ENCODE measurements at places on chromosomes 6 and 20. TPM values are rescaled to one million over a fixed set of nuclear protein-coding genes. Genes with fewer than 3 reads are reported as not detected.

DNA sequence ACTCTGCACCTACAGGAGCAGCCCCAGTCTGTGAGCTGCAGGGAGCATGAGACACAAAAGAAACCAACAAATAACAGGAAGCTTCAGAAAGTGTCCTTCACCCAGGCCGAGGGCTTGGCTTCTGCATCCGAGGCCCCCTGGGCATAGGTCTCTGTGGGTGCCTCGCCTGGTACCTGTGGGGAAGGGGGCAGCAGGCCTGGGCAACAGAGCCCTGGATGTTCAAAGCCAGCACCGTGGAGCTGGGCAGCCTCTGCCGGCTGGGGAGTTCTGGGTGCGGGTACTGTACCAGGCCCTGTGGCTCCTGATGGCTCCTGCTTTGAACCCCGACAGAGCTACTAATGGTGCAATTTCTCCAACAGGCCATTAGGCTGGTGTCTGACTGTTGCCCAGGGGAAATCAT, 55.7 kb downstream of the TMEM242 start:
- H3K36me3 ChIP-seq = peaks cover 4% of the 10 kb centered on the region
- H3K27me3 ChIP-seq = no peaks in the 10 kb centered on the region
- no peak overlapping the region for H3K27ac ChIP-seq
- no peaks in the 10 kb centered on the region for H3K4me1 ChIP-seq
- no peak for DNase-seq

DNA sequence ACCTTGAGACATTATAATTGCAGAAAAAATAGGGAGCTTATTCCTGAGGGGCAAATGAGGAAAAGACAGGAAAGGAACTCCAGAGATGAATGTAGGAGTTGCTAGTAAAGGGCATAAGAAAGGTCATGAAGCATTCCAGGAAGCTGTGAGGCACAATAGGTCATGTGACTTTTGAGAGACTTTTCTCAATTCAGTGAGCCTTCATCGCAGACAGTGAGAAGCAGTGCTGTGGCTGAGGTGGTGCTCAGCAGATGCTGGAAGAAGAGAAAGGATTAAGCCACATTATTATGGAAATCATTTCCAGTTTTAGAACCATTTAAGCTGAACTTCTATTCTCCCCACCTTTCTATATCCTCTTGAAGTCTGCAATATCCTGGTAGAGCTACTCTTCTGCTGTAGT, 4.1 kb downstream of the SPTLC3 start:
- no peak overlapping the region for H3K4me3 ChIP-seq
- H3K27me3 ChIP-seq = no peaks in the 10 kb centered on the region
- no peak for DNase-seq
- peaks cover 35% of the 10 kb centered on the region for H3K4me1 ChIP-seq
- H3K27ac ChIP-seq = no peak overlapping the region

DNA sequence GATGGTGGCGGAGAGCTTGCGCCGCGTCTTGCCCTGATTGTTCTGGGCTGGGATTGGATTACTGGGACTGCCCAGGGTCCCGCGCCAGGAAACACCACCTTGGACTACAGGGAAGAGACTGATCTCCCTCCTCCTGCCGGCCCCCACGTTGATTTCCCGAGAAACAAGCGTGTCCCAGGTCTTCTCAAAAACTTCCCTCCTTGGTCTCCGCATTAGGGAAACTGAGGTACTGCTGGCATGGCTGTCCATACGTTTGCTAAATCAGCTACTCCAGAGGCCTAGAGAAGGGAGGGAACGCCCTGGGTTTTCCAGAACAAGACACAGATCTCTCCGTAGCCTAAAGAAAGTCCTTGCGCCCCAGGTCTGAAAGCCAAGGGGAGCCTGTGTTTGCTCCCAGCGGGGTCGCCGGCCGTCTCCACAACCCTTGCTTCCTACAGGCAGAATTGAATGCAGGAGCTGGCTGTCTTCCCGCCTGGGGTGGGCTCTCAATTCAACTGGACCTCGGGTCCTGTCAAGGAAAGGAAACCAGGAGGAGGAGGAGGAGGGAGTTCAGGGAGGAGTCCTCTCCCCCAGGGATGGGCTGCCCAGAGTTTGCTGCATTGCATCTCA, 29.2 kb downstream of the TFAP2A start:
- H3K36me3 ChIP-seq = peaks cover 23% of the 10 kb centered on the region
- H3K4me1 ChIP-seq = peaks cover 15% of the 10 kb centered on the region
- H3K27me3 ChIP-seq = peaks cover 98% of the 10 kb centered on the region

- H3K4me1 ChIP-seq = peaks cover 14% of the 10 kb centered on the region
- H3K4me3 ChIP-seq = no peak overlapping the region
- DNase-seq = no peak
- peak overlapping the region; percentile 81 for H3K27ac ChIP-seq
- peaks cover 56% of the 10 kb centered on the region for H3K27me3 ChIP-seq
These were observed 20.2 kb upstream of the HLA-DOA start for GRCh38 chr6:33029328-33030184.

DNA sequence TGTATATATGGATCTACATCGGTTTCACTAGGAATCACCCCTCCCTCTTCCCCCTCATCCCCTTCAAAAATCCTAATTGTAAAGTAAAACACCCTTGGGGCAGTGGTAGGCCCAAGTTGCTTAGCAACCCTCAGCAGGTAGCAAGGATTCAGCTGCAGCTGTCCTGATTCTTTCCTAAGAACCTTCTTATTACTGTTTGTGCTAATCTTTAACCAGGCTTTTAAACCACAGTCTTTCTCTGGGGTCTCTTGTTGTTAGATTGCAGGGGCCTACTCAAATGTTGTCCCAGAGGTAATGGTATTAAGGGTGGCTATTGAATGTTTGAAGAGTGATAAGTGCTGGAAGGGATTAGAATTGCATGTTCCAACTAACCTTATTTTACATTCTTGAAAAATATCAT, 46.4 kb downstream of the PRL start:
- no peak overlapping the region for H3K27ac ChIP-seq
- H3K27me3 ChIP-seq = no peaks in the 10 kb centered on the region
- no peaks in the 10 kb centered on the region for H3K36me3 ChIP-seq

DNA sequence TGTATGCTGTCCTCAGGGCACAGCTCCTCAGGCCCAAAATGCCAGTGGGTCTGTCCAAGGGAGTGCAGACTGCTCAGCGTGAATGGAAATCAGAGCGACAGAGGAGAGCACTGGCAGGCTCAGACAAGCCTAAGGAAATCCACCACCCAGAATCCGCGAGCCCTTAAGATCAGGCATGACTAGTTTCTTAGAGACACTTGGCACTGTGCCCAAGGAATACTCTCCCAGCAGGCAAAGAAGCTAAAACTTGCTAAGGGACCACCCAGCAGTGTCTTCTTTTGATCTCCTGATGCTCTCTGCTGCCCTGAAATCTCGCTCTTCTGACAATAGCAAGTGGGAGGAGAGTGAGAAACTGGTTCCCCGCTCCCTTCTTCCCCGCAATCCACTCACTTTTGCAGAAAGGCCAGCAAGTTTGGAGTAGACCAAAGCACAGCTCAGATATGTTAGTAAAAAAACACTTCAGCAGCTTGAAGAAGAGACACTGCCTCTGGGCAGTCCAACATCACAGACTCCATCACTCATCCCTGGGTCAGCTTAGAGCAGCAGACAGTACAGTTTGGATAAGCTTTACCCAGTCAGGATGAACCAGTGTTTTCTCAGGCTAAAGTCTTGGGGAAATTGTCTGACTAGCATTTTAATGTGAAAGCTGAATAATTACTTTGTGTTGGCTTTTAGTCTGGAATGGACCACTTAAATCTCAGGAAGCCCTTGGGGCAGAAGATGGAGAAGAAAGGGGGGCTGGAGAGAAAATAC, 32.4 kb downstream of the TRAF3IP2 start:
- no peak for DNase-seq
- H3K27ac ChIP-seq = peak overlapping the region; percentile 71
- peaks cover 61% of the 10 kb centered on the region for H3K36me3 ChIP-seq
- H3K4me1 ChIP-seq = peaks cover 29% of the 10 kb centered on the region
- no peaks in the 10 kb centered on the region for H3K27me3 ChIP-seq

DNA sequence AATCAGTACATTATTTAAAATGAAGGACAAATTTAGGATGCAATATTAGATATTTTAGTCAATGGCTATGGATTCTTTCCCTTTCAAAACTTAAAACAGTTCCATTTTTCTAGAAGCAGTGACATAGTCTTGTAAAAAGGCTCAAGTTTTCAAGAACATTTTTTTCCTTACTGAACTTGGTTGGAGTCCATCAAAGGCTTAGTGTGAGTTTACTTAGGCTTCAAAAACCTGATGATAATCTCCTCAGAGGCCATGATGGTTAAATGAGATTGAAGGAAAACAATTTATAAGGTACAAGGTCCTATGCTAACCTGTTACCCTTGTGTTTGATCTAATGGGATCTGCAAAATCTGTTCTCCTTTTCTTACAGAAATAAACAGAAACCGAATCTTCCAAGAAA, 531.8 kb downstream of the UTRN start:
- no peak for DNase-seq
- no peak overlapping the region for H3K27ac ChIP-seq
- peaks cover 3% of the 10 kb centered on the region for H3K36me3 ChIP-seq
- no peak overlapping the region for H3K4me3 ChIP-seq
- H3K4me1 ChIP-seq = peaks cover 2% of the 10 kb centered on the region
- H3K27me3 ChIP-seq = no peaks in the 10 kb centered on the region

GRCh38 chr6:24445704-24446103, 43.0 kb downstream of the MRS2 start:
- no peak overlapping the region for H3K27ac ChIP-seq
- no peak for DNase-seq
- no peak overlapping the region for H3K4me3 ChIP-seq

DNA sequence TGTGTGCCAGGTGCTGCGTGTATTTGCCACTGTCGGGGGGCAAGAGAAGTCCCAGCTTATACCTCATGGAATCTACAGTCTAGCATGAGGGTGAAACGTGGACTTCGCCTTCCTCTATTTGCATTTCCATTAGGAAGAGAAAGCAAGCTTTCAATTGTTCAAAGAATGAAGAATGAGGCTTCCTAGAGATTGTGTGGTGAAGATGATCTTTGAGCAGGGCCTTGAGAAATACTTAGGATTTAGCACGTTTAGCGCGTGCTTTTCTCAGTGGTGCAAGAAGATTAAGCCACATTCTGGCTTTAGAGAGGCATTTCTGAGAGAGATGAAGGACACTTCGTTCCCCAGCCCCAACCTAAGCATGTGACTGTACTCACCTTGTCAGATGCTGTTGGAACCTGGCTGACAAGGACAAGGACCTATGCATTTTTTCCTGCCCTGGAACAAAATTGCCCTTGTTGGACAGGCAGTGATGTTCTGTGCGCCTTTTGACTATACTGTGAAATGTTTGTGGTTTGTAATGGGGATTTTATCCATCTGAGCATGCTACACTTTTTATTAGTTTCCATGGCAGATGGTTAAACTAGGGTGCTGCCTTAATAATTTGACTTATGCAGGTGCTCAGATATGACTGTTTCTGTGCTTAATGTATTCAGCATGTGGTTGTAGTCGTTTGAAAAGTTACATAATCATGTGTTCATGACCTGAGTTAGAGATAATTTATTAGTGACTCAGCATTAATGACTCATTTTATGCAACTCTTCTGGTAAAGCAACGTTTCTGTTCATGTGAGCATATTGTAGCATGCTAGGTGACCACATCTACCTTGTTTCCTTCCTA, 10.7 kb downstream of the TULP4 start:
- DNase-seq = peak; percentile 3
- H3K27ac ChIP-seq = peak overlapping the region; percentile 12
- H3K4me1 ChIP-seq = peaks cover 52% of the 10 kb centered on the region
- no peaks in the 10 kb centered on the region for H3K27me3 ChIP-seq
- H3K4me3 ChIP-seq = no peak overlapping the region
- H3K36me3 ChIP-seq = peaks cover 21% of the 10 kb centered on the region

DNA sequence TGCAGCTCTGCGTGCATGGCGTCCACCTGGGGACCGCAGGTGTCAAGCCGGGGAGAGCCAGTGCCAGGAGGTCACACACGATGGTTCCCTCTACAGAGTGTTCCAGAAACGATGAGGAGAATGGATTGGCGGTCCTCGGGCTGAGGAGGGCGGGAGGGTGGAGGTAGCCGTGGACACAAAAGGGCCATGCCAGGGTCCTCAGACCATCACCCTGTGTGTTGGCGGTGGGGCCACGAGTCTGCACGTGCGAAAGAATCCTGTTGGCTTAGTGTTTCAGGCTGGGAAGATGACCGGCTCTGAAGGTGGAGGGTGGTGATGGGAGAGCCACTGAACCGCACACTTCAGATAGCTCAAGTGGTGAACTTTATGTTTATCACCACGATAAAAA, 13.7 kb downstream of the HRH3 start:
- no peaks in the 10 kb centered on the region for H3K36me3 ChIP-seq
- no peaks in the 10 kb centered on the region for H3K27me3 ChIP-seq
- H3K4me3 ChIP-seq = no peak overlapping the region
- H3K27ac ChIP-seq = no peak overlapping the region
- no peak for DNase-seq
- H3K4me1 ChIP-seq = no peaks in the 10 kb centered on the region

DNA sequence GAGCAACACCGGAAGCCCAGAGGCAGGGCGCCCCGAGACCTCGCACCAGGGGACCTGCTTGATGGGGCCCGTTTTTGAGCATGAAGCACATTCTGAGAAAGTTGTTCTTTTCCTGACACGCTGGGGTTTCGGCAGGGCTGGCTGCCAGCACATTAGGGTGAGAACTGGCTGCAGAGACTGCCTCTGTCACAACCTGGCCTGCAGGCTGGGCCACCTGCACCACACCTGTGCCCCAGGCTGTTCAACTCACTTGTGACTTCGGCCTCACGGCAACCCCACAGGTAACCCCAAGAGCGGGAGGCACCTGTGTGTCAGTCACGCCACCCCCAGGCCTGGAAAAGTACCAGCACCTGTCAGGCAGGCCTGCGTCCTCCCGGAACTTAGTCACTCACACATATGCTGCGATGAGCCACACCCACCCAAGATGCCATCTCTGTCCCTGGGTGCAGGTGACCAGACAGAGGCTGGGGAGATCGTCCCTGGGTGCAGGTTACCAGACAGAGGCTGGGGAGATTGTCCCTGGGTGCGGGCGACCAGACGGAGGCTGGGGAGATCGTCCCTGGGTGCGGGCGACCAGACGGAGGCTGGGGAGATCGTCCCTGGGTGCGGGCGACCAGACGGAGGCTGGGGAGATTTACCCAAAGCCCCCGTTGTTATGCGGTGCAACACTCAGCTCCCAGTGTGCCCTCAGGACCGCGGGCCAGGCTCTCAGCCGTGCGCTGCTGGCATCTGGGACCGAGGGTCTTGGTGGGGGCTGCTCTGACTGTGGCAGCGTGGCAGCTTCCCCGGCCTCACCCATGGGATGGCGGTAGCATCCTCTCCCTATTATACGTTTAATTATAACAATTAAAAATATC, 82.5 kb upstream of the BHLHE23 start:
- no peak for DNase-seq
- no peak overlapping the region for H3K27ac ChIP-seq
- H3K27me3 ChIP-seq = peaks cover 11% of the 10 kb centered on the region
- H3K4me1 ChIP-seq = no peaks in the 10 kb centered on the region

- no peak for DNase-seq
- H3K4me3 ChIP-seq = peak overlapping the region; percentile 95
- peaks cover 7% of the 10 kb centered on the region for H3K27me3 ChIP-seq
- H3K36me3 ChIP-seq = peaks cover 1% of the 10 kb centered on the region
- H3K4me1 ChIP-seq = peaks cover 19% of the 10 kb centered on the region
These were observed 1.7 kb downstream of the CDK19 start for GRCh38 chr6:110813338-110814101.

GRCh38 chr6:145028144-145028818, 707.0 kb downstream of the EPM2A start:
- H3K36me3 ChIP-seq = no peaks in the 10 kb centered on the region
- H3K4me3 ChIP-seq = no peak overlapping the region
- no peak overlapping the region for H3K27ac ChIP-seq
- H3K27me3 ChIP-seq = peaks cover 32% of the 10 kb centered on the region
- DNase-seq = no peak

- DNase-seq = no peak
- H3K27me3 ChIP-seq = no peaks in the 10 kb centered on the region
- no peak overlapping the region for H3K4me3 ChIP-seq
- no peak overlapping the region for H3K27ac ChIP-seq
These were observed 8.2 kb downstream of the KCNK5 start for GRCh38 chr6:39221115-39221514.

The ANGPT4 gene
- not detected for total RNA-seq

The PLG gene
- not detected for total RNA-seq

The CDSN gene
- total RNA-seq = not detected

The COL10A1 gene
- not detected for total RNA-seq

The RNF8 gene
- total RNA-seq = 27.8 TPM

The ARMC2 gene
- total RNA-seq = 3.4 TPM

All from activated naive CD8-positive, alpha-beta T cell treated with anti-CD3 and anti-CD28 coated beads for 36 hours (primary cell).